ENCODE measurements at places on chromosomes 3 and 15.

DNA sequence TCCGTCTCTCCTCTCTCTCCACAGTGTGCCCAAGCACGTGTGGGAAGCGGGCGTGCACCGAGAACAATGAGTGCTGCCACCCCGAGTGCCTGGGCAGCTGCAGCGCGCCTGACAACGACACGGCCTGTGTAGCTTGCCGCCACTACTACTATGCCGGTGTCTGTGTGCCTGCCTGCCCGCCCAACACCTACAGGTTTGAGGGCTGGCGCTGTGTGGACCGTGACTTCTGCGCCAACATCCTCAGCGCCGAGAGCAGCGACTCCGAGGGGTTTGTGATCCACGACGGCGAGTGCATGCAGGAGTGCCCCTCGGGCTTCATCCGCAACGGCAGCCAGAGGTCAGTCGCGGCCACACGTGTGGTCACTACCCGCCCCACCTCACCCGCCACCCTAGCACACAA is 116.3 kb downstream of the PGPEP1L start:
- no peak for DNase-seq

DNA sequence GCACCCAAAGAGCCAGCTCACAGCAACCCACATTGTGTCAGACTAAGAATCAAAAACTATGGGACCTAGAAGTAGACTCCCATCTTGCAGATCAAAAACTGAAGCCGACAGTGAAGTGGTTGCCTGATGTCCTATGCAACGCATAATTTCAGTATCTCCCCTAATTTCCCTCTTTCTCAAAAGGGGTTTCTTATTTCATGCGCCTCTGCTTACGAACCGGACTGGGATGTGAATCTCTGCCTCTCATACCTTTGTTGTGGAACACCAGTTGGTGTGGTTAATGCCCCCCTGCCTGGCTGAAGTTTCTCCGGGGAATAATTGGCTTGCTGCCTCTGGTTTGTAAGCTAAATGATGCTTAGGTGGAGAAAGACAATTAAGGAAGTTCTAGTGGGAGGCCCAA is 514 bp upstream of the FAM174B start:
- no peak for DNase-seq

- DNase-seq = no peak
Measured at GRCh38 chr15:65631503-65631902, 9.8 kb downstream of the SLC24A1 start.

GRCh38 chr15:29554531-29554930 is 267.7 kb downstream of the TJP1 start:
- no peak for DNase-seq

DNA sequence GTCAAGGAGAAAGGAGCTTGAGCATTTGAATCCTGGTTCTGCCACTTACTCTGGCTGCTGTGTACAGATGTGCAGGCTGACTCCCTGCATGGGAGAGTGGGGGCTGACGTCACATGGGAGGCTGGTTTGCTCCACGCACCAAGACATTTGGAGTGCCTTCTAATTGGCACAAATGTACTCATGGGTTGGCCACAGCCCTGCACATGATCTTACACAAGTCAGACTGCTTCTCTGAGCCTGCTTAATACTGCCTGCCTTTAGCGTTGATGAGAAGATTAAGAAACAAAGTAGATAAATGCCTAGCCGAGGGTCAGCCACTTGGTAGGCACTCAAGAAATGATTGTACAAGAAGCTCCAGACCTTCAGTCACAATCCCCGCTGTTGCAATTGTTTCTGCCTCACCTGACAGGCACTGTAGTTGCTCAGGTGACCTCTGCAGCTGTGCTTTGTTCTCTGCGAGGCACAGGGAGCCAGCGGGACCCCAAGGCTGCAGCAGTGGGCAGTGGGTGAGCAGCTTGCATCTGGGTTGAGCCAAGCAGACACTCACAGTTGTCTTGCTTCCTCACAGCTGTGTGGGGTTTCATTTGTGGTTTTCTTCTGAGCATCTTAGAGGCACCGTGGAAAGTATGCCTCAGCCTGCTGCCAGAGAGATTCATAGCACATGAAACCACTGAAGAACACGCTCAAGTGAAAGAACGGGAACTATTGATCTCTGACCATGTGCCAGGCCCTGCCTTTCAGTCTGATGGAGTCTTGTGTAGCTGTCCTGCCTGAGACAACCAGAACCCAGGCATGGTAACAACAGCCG is 33.1 kb downstream of the GRK7 start:
- DNase-seq = no peak

DNA sequence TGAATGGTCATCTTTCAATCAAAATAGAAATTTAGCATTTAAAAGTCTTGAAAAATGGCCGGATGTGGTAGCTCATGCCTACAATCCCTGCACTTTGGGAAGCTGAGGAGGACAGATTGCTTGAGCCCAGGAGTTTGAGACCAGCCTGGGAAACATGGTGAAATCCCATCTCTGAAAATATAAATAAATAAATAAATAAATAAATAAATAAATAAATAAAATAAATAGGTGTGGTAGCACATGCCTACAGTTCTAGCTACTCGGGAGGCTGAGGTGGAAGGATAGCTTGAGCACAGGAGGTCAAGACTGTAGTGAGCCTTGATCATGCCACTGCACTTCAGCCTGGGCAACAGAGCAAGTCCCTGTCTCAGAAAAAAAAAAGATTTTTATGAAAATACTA is 25.9 kb downstream of the SLC30A4 start:
- DNase-seq = no peak

DNA sequence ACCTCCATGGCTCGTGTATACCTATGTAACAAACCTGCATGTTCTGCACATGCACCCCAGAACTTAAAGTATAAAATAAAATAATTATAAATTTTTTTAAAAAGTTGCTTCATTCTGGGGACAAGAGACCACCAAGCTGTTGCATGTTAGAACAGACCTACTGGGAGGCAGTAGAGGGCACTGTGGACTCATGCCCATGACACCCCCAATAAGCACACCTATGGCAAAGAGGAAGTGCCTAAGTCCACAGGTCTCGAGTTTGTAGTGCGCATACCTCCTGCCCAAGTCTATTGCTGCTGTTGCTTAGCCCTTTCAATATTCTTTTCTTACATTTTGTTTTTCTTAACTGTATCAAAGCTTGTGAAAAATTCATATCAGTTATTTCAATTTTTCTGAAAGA is 267.9 kb upstream of the THBS1 start:
- DNase-seq = peak; percentile 31

GRCh38 chr15:92503889-92504288 is 110.2 kb downstream of the ST8SIA2 start:
- DNase-seq = no peak

- DNase-seq = no peak
Measured at GRCh38 chr3:151584566-151584965, 123.7 kb upstream of the IGSF10 start.

DNA sequence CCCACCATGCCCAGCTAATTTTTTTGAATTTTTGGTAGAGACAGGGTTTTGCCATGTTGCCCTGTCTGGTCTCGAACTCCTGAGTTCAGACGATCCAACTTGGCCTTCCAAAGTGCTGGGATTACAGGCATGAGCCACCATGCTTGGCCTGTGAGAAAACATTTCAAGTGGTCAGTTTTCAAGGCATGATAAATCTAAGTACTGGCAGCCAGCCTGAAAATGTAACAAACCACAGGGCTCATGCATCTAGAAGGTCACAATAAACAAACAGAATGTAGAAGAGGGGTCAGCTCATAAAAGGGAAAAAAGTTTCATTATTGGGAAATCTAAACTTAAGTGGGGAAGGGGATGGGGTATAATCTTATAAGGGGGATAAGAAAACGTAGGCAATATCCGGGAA is 39.9 kb downstream of the PPCDC start:
- DNase-seq = no peak

- DNase-seq = no peak
Measured at GRCh38 chr3:25297667-25298585, 130.1 kb upstream of the RARB start.

DNA sequence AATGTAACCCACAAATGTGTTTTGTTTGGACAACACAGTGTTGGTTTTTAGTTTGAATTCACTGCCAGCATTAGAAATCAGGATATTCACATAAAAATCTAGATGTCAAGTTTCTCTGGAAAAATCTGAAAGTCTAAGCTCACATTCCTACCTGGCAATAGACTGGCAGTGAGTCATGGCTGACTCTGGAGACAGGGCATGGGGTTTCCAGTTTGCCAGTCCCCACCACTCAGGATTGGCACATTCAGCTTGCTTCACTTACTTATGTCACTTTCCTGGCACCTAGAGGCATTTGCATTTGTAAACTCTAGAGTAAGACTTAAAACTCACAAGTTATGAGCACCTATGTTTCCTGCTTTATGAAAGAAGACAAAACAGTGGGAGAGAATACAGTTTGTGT is 19.1 kb upstream of the SEC61A1 start:
- DNase-seq = no peak

DNA sequence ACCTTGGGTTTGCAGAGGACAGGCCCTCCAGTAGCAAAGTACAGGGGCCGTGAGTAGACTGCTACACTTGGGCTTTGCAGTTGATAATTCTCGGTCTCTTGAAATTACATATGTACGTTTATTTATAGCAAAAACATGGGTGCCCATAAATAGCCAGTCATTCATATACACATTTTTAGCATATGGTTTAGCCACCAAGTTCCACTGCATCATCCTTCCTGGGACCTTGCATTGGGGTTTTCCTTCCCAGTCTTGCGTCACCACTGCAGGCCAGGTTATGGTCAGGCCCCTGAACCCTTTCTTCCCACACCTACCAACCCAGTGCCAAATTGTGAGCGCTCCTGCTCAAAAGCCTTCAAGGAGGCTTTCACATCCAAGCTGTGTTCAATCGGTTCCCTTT is 12.7 kb downstream of the KLHL25 start:
- peak; percentile 12 for DNase-seq

GRCh38 chr3:101203411-101203810 is 117.0 kb downstream of the IMPG2 start:
- no peak for DNase-seq

DNA sequence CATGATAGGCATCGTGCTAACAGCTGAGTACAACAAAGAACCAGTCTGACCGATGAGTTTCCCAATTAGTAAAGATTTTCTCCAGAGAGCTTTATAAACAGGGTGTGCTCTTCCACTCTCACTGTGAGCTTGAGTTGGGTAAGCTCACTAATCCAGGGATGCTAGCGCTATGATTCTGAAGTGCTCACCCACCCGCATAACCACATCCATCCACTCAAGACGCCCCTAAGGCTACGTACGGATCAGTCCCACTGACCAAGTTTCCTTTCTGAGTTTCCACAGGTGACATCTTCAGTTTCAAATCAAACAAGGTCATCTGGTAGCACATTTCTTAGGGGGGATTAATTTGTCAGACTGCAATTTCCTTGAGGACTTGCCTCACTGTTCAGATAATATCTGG is 141.1 kb upstream of the ABI3BP start:
- DNase-seq = no peak

DNA sequence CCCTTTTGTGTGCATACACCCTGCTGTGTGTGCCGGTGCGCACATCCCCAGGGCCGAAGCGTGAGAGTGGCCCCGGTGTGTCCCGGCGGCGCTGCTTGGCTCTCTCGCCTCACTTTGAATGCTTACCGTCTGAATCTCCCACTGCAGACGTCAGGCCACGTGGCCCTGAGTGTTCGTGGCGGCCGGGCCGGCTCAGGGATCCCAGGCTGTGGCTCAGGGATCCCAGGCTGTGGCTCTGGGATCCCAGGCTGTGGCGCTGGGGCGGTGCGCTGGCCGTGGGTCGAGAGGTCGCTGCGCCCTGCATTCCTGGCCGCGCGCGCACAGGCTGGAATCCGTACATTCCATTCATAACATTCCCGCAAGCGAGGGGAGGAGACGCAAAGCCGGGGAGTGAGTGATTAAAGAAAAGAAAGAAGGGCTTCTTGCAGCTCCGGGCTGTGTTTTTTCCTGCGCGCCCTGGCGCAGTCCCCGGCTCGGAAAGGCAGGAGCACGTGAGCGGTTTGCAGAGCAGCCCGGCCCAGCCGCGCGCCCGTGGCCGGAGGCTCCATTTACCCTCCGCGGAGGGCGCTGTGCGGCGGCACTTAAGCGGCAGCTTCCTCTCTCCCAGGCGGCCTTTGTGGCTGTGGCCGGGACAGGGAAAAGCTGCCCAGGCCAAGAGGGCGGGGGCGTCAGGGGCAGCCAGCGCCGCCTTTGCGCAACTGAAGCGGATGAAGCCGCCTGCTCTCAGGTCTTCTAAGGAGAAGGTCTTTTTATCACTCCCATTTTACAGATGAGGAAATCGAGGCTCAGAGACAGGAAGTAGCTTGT is 87.0 kb upstream of the ALDH1L1 start:
- no peak for DNase-seq

DNA sequence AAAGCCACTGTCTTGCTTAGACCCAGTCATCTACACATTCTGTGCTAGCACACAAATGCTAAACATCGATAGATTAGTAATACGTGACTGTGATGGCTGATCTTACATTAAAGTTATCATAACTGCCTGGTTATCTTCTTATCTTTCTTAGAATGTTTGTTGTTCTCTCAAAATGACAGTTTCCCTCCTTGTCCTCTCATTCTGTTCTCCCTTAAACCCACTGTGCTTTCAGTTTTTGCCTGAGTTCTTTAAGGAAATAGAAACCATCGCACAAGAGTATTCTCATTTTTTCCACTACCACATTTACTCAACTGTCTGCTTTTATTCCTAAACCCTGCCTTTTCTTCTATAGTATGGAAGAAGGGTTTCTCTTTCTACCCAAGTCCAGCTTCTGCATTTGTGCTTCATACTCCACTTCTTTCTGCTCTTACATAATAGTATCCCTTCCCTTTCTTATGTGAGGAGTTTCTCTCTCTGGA is 17.1 kb downstream of the STX19 start:
- no peak for DNase-seq

DNA sequence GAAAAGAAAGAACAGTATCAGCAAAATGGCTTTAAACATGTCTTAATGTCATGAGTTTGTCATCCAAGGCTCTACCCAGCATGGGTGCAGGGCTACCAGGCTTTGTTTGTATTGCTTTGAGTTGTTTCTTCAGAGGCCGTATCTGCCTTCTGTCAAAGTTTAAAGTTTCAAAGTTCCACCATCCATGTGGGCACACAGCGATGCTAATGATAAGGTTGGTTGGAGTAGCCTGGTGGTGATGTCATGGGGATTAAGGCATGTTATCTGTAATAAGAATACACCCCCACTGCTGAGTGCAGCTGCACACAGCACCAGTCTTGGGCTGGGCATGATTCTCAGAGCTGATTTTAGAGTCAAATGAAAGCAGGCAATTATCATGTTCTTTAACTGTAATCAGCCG is 72.0 kb upstream of the LRTM1 start:
- DNase-seq = no peak

GRCh38 chr3:73378207-73378606 is 246.5 kb downstream of the PDZRN3 start:
- DNase-seq = no peak

All from D341Med (cell line).